Aorta (tissue), 5 donors: ENCODE measurements at places on chromosomes 3 and 15. TPM values are rescaled to one million over a fixed set of nuclear protein-coding genes. Genes with fewer than 3 reads are reported as not detected.

HEMK1 gene
- total RNA-seq, result 12.0 TPM

CYP8B1 gene
- total RNA-seq, result not detected

DNA sequence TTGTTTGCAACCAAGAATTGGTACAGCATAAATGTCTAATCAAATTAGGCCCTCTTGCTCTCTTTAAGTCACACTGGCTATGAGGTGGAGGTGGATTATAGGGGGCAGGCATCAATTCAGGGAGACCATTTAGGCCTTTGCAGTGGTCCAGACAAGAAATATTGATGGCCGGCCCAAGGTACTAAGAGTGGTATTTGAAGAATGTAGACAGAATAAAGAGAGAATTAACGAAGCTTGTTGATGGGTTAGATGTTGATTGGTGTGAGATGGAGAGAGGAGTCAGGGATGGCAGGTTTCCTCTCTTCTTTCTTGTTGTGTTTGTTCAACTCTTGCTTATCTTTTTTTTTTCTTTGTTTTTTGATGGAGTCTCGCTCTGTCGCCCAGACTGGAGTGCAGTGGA lies 48.5 kb downstream of the PIK3CA start:
- DNase-seq, result no peak

GRCh38 chr3:28915741-28916500 lies 364.9 kb upstream of the RBMS3 start:
- peak; percentile 42 for DNase-seq

DNA sequence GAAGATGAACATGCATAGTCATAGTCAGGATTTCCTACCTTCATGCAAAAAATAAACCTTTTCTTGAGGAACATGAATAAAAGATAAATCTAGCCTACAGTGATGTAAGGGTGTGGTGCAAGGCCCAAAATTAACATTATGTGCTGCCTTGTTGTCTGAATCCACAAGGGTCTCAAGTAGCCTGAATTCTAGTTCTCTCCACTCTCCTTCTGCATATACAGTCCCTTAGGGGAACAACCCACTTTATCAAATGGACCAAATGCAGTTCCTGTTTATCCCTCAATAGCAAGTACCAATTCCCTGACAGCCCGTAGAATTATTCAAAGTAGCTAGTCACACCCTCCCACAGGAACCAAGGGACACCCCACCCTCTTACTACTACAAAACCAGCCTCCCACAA lies 284.0 kb downstream of the ZIC4 start:
- no peak for DNase-seq
